Chondrocyte (in vitro differentiated cells): ENCODE measurements at places on chromosomes 6 and 20.
A peak's percentile ranks its signal among the peaks of the same experiment; 100 is the strongest.

DNA sequence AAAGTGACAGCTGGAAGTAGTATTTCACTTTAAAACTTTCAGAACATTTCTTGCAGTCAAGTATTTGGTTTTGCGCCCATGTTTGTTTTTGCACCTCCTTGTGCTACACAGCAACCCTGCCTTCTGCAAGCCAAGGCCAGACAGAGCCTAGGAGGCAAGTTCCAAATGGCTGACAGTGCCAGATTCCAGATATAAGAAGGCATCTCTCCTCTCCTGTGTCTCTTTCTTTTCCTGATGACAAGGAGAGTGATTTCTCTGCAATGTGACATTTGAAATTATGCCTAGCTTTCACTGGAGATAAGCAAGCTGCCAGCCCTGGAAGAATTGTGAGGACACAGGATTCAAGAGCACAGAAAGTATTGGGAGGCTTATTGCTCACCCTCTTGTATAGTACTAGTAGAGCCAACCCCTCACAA is 149.1 kb upstream of the TENT5A start:
- no peak for DNase-seq

- no peak for DNase-seq
These were observed 616.7 kb downstream of the PHF3 start for GRCh38 chr6:64252256-64252655.

GRCh38 chr6:40112350-40112749 is 178.1 kb upstream of the MOCS1 start:
- DNase-seq, result no peak

DNA sequence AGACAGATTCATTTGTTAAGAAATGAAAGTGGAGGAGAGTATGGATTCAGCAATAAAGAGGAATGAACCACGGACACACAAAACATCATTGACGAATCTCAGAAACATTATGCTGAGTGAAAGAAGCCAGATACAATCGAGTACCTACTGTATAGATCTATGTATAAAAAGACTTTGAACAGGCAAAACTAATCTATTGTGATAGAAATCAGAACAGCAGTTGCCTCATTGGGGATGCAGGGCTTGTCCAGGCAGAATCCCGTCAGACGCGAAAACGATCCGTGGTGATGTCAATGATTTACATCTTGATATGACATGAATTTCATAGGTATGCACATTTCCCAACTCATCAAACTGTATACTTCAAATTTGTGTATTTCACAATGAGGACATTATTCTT is 265.2 kb downstream of the CBLN4 start:
- no peak for DNase-seq

- DNase-seq, result peak; percentile 39
These were observed 2.4 kb upstream of the TAF8 start for GRCh38 chr6:42047790-42048405.

DNA sequence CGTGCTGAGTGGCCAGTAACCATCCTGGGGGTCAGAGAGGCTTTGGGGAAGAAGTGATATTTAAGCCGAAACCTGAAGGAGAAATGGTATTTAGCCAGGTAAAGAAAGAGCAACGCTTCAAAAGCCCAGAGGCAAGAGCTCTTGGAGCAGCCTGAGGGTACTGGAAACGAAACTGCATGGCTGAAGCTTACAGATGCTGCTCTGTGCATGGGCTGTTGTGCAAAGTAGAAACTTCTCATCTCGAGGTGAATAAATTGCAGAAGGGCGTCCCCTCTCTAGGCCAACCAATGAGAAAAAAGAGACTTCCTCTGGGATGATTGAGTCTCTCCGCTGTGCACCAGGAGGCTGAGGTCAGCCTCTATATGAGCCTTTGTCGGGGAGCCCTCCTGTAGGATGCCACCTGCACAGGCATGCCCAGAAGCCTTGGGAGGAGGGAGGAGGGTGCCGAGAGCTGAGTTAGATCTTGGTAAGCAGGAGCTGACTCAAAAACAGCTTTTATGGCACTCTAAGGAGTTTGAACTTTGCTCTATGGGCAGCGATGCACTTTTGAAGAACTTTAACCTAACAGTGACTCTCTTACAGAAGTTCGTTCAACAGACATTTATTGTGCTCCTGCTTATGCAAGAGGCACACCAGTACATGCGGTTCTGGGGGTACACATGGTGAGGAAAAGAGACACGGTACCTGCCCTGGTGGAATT is 61.6 kb upstream of the EDN1 start:
- DNase-seq, result no peak

DNA sequence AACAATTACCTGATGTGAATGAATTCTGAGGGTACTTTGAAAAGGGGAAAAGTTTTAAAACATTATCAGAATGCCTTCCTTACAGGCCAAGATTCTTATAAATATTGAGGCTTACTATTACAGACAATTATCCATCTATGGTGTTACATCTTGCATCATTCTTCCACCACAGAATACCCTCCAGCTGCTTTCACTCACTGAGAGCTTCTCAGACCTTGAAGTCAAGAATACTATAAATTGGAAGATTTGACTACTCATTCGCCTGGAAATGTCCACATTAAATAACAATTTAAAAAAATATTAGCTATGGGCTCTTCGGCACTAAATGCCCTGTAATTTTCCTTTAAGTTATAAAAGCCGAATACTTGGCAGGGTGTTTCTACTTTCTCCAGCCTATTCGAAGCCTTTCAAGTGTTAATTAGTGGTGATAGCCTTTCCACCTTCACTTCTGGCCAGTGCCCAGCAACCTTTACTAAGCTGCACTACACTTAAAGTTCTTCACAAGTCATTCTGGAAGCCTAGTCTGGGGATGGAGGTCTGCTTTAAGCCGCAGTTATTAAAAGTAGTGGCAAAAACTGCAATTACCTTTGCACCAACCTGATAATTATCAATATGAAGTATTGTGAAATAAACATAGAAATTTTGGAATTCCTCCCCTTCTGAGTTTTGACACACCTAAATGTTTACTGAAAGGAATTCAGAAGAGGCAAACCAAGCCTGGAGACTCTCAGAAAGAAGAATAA is 100.9 kb downstream of the BMP5 start:
- no peak for DNase-seq

DNA sequence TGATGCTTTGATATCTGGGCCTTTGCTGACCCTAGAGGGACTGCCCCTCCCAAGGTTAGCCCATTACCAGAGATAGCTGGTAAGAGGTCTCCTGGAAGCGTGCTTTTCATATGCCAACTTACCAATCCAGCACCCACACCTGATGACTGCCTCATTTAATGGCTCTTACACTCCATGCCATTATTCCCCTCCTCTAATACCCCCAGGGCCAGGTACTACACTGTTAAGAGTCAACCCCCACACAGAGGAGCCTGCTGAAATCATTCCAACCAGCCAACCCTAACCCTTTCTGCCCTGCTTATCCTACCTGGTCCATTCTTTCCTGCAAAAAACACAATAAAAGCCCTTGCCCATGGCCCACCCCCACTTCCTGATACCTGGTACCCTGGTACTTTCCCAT is 736.8 kb upstream of the SLC35B3 start:
- no peak for DNase-seq

- DNase-seq, result no peak
These were observed 49.3 kb downstream of the GFRA4 start for GRCh38 chr20:3613821-3614440.

DNA sequence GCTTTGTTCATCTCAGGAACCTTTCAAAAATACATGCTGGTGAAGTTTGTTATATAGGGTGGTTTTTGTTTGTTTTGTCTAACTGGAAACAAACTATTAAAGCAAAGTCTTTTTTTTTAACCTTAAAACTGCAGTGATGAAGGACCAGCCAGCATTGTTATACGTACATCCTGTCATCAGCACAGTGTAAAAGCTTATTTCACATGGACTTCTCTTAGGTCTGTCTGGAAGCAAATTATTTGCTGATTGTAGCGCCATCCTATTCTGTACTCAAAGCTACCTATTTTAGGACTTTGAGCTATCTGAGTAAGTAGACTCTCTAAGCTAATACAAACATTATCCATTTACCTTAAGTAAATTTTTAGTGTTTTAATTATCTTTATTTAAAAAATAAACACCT is 61.7 kb downstream of the SNX9 start:
- DNase-seq, result no peak
